ENCODE measurements at places on chromosomes 2 and 18.

GRCh38 chr18:42719221-42719620 lies 396.3 kb downstream of the RIT2 start:
- no peak for DNase-seq

- DNase-seq = no peak
These were observed 38.1 kb upstream of the CDH20 start for GRCh38 chr18:61295153-61295552.

DNA sequence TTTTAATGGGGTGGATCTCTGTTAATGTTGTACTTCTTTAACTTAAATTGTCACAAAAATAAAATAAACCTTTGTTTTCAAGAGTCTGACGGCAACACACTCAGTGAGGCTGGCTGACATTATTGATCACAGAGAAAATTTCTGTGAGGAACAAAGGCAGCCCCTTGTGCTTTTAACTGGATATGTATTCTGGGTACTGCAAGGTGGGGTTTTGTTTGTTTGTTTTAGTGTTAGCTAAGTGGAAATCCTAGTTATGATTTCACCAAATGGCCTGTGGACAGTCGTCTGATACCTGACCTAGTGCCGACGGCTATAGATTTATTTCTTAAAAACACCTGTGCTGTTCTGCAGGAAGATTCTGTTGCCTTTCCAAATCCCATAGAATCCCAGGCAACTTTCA lies 1329.5 kb upstream of the ZEB2 start:
- DNase-seq = no peak

DNA sequence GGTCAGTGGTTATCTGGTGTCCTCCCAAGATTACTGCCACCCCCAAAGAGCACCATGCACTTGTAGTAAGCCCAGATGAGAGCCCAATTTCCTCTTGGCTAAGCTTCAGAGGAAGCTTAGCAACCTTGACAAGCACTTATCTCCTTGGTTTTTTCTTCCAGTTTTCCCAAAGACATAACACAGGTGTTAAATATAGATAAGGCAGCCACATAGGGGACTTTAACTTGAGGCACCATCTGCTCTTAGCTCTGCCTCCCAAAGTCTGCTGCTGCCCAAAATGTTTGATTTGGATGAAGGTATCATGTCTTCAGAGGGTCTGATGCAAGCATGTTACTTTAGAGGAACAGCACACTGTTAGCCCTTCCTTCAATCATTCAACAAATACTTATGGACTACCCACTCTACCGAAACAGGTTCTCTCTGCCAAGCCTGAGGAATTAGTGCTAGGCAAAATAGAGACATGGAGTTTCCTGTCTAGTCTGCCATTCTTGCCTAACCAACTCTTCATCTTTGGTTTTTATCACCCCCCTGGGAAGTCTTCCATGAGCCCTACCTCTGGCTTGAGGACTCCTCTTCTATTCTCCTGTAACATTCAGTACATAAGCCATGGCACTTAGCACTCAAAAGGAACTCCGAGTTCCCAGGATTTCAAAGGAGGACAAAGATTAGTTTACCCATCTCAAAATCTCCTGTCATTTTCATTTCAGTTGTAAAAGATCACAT lies 73.7 kb downstream of the SP3 start:
- no peak for DNase-seq

DNA sequence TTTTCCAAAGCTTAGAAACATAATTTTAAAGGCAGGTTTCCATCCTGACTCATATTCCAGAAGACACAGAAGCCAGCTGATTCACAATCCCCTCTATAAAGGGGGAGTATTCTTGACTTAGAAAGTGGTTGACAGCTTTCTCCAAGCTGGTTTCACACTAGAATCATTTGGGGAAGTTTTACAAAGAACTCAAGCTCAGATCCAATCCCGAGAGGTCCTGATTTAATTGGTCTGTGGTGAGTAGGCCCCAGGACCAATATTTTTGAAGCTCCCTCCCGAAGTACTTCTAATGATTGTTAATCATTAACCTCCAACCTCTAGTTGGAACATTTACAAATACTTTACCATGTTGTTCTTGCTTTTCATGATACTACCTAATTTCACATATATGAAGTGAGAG lies 184.1 kb downstream of the DLGAP1 start:
- no peak for DNase-seq

DNA sequence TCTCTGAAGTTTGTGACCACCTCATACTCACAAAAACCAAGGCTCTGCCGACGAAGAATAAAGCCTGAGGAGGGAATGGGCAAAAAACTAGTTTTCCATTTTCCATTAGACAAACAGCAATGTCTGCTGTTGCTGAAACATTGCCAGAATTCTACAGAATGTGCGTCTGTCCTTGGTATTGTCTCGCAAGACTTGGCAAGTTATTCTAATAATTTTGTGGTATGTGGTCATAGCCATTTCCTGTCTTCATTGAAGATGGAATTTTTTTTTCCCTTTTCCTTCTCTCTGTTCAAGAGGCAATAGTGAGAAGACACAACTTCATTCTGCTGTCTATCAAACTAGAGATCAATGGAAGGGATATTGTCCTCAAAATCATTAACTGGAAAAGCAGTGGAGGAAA lies 296.1 kb downstream of the RND3 start:
- no peak for DNase-seq

- no peak for DNase-seq
These were observed 28.1 kb downstream of the MAP4K4 start for GRCh38 chr2:101725515-101726192.

DNA sequence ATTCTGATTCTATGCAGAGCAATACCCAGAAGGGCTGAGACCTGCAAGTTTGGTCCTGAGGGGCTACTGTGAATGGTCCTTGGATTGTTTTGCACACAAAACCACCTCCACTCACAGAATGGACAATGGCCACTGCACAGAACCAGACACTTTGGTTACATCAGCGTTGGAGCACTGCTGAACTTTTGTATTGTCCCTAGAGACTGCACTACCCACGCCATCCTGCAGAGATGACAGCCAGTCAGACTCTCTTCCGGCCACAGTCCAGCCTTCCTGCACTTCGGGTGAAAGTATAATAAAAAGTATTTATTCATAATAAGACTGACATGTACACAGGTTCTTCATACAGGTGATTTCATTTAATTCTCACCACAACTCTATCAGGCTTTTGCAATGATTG lies 35.7 kb downstream of the CELF4 start:
- DNase-seq = no peak

DNA sequence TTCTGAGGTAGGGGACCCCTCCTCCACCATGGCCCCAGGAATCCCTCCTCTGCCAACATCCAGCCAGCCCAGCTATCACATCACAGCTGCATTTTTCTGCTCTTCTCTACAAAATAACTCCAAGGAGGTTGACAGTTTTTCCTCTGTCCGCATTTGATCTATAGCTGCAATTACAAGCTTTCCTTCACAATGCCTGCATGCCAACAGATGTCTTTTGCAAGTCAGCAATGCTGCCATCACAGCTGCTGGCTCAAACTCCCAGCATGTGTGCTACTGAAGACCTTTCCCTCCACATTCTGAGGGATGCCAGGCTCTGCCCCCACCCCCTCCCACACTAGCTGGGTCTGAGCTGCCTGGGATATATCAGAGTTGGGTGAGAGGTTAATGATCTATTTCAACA lies 51.7 kb downstream of the MCFD2 start:
- no peak for DNase-seq

DNA sequence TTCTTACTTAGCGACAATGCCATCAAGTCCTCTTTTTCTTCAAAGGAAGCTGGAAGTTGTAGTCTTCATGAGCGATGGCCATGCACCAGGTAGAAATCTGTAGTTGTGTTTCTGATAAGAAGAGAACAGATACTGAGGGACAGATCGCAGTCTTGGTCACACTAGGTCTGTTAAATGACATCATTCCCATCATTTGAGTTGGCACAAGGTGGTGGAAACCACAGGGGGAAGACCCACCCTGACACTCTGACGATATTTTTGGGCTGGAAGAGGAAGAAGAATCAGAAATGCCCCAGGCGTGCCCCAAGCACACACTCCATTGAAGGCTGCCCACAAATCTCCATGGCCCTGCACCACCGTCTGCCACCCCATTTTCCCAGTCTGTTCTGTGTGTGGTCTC lies 89.0 kb upstream of the BOD1L2 start:
- no peak for DNase-seq

DNA sequence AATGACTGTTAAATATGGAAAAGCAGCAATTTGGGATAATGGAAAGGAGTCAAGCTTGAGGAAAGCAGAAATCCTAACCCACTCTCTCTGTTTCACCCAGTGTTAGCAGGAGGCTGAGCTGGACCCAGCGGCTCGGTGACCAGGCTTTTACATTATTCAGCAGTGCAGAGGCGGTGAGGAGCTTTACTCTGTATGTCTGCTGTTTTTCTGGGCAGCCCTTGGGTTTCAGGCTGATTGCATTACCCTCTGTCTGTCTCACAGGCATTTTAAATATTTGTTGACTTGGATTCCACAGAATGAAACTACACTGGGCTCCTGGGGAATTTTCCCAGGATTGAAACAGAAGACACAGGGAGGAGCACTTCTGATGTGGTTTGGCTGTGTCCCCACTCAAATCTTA lies 368.0 kb downstream of the GALR1 start:
- no peak for DNase-seq

- no peak for DNase-seq
These were observed 170.0 kb downstream of the TXNL1 start for GRCh38 chr18:56468396-56468795.

DNA sequence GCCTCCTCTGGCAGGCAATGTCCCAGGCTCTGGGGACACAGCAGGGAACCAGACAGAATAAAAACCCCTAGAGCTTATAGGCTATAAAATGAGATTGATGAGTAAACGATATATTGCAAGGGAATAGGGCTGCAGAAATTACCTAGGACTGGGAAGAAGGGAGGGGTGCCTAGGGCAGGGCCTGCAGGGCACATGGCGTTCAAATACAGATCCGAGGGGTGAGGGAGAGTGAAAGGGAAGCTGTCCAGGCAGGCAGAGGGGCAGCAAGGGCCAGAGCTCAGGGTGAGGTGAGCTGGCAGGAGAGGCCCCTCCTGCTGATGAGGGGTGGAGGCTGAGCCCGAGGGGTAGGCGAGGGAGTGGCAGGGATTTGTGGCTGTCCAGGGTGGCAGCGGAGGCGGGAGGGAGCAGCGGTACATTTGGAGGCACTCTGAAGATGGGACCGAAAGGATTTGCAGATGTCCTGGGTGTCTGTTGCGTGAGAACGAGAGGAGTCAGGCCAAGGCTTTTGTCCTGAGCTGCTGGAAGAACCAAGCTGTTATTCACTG lies 33.7 kb downstream of the KCNIP3 start:
- no peak for DNase-seq

DNA sequence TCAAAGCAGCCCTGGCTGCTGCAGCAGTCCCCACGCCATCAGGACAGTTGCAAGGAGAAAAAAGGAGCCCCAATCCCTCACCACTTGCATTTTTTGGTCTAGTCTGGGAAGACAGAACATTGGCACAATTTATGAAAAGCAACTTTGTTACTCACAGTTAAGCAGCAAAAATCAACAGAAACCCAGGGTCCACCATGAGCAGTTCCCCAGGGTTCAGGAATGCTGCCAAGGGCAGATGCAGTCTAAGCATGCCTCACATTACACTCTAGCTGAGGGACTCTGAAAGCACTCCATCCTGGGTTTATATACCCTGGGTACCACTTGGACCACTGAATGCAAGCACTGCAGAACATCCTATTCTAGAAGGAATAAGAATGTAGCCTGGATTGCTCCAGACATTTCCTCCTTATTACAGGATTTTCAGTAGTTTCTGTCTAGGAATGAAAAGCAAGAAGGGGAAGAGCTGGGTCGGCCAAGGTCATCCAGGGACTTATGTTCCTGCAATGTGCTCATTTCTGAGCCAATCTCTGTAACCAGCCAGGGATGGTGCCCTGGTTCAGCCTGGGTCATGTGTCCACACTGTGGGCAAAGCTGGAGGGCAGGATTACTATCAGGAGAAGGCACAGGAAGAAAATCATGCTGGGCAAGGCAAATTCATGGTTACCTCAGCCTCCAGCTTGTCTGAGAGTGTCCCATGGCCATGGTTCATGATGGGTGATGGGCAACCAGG lies 19.5 kb upstream of the TMEM163 start:
- no peak for DNase-seq

- no peak for DNase-seq
These were observed 37.2 kb upstream of the THOC1 start for GRCh38 chr18:305003-305501.

- DNase-seq = no peak
These were observed 47.5 kb downstream of the PTGR3 start for GRCh38 chr18:75161256-75162028.

GRCh38 chr2:155062922-155063258 lies 364.4 kb downstream of the KCNJ3 start:
- DNase-seq = no peak

DNA sequence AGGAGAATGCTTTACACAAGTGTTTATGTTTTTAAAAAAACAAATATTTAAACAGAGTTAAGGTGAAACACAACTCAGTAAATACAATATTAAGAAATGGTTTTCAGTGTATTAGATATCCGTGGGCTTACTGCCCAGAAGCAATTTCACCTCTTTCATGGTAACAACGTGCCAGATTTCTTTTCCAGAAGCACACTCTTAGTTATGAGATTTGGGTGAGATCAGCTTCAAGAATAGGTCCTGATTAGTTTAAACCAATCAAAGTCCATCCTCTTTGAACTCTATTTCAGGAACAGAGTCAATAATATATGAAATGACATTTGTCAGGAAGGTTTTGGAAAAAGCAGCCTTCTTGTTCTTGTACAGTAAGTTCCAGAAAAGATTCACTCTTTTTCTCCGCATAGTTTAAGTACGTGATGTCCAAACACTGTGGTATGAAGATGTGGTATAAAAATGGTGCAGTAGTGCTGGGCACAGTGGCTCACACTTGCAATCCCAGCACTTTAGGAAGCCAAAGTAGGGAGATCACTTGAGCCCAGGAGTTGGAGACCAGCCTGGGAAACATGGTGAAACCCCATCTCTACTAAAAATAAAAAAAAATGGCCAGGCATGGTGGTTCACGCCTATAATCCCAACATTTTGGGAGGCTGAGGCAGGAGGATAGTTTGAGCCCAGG lies 14.7 kb downstream of the USP34 start:
- no peak for DNase-seq

- no peak for DNase-seq
These were observed 96.1 kb downstream of the MAP2 start for GRCh38 chr2:209519906-209520305.

DNA sequence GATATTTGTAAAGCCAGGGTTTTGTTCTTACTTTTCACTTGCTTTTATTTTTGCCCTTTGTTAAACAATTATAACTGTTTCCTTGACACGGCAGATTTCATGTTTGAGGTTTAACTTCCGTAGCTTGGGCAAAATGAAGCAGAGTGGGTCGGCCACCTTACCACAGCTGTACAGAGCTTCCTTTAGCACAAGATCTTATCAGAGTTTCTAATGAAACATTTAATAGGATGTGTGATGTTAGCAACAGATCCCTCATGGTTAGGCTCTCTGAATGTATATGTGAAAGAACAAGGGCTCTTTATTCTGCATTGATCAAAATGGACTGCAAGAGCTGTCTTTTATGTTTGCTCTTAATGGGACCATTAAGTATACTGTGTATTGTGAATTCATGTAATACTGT lies 22.3 kb downstream of the RNF125 start:
- no peak for DNase-seq

- no peak for DNase-seq
These were observed 122.6 kb downstream of the CD8B2 start for GRCh38 chr2:106609780-106610179.
